ENCODE measurements at places on chromosomes 7 and 10. TPM values are rescaled to one million over a fixed set of nuclear protein-coding genes. Genes with fewer than 3 reads are reported as not detected.
A peak's percentile ranks its signal among the peaks of the same experiment; 100 is the strongest.

IL2RA gene
- total RNA-seq, result 2.3 TPM

STEAP1B gene
- total RNA-seq, result 0.43 TPM

ASZ1 gene
- total RNA-seq, result not detected

BMPER gene
- total RNA-seq, result 2.3 TPM

SEC31B gene
- 7.9 TPM for total RNA-seq

FZD1 gene
- 8.6 TPM for total RNA-seq

NOS3 gene
- total RNA-seq, result 10.0 TPM

- no peak for DNase-seq
Observed at GRCh38 chr7:114356133-114356532, 58.5 kb upstream of the FOXP2 start.

GRCh38 chr7:30396389-30396788 lies 82.2 kb downstream of the NOD1 start:
- DNase-seq, result no peak

DNA sequence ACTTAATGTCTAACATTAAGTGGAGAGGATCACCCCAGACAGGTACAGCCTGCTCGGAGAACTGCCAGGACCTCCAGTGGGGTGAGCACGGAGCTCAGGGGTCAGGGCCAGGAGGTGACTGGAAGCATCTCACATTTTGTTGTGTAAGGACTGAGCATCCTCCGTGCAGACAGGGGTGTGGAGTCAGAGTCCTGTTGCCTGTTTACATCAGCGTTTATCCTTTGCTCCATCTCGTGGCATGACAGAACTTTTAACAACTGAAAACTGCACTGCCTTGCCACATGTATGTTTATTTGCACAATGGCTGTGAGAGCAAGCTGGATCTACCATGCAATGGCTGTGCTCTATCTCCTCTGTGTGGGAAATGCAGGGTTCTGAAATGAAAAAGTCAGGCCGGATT lies 175.4 kb upstream of the AKR1E2 start:
- DNase-seq, result peak; percentile 40

GRCh38 chr7:30312178-30312577 lies 27.8 kb downstream of the ZNRF2 start:
- no peak for DNase-seq

DNA sequence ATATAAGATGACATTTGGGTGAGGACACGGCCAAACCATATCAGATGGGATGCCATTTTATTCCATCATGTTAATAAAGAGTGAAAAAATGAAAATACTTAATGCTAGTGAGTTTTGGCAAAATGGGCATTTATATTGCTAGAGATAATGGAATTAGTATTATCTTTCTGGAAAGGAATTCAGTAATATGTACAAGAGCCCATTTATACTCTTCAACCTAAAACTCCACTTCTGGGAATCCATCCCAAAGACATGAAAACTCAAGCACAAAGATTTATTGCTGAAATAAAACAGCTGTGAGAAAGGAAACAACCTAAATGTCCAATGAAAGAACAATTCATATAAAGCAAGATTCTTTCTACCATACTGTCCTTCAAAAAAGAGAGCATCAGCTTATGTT lies 96.0 kb upstream of the TMEM168 start:
- DNase-seq, result no peak

- DNase-seq, result peak; percentile 77
Observed at GRCh38 chr10:79404231-79404609, 41.2 kb downstream of the ZCCHC24 start.

DNA sequence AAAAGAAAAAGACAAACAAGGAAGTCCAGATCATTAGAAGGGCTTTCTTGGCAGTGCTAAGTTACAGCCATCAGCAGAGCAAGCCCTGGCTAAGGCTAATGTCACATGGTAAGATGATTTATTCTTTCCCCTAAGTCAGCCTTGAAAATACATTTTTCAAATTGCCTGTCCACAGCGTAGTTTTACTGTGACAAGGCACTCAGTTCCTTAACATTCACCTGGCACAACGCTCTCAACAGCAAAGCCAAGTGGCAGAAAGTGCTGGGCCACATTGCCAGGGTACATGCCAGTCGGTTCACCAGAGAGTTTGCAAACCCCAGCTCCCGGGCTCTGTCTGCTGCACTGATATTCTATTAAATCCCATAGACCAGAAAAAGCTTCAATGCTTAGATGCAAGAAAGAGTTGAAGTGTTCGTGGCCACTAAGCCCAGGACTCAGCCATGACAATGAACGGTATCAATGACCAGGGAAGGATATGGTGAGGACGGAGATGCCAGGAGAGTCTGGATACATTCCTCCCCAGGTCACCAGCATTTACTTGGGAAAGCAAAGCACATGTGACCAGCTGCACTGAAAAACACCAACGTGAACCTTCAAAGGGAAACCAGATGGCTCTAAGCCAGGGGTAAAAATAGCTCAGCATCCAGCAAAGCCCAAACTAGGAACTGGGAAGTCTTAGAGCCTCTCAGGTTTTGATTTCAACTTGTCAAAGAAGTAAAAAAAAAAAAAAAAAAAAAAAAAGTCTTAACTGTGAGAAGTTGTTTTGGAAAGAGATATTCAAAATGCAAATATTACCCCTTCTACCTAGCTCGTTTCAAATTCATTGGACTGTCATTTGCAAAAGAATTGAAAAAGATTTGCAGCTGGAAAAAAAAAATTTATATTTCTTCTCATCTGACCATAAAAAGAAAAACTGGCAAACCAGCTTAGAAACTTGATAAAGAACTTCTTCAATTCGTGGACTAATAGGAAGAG lies 23.9 kb upstream of the MPP7 start:
- peak; percentile 47 for DNase-seq

DNA sequence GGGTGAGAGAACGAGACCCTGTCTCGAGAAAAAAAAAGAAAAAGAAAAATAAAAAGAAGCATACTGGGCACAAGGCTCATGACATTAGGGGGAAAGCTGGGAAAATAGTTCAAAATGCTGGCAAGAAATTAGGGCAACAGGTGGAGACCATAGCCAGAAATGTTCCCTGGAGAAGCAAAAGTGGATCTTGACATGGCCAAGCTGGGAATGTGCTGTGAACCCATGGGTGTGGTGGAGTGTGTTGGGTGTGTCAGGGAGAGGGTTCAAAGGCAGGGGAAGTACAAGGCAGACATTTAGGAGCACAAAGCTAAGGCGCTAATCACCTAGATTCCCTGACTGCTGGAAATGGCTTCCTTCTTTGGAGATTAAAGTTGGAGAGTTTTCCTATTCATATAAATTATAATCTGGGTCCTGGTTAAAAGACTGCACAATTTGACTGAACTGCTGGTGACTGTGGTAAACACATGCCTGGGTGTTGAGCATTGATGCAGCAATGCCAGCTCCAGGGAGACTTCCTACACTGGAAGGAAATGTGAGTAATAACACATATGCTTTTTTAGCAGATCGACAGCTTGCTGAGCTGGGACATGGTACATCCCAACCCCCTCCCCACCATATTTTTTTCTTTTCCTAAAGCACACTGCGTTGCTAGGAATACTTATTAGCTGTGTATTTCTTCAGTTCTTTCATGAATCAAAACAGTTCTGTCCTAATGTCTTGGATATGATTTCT lies 70.1 kb upstream of the ARHGAP21 start:
- DNase-seq, result no peak

DNA sequence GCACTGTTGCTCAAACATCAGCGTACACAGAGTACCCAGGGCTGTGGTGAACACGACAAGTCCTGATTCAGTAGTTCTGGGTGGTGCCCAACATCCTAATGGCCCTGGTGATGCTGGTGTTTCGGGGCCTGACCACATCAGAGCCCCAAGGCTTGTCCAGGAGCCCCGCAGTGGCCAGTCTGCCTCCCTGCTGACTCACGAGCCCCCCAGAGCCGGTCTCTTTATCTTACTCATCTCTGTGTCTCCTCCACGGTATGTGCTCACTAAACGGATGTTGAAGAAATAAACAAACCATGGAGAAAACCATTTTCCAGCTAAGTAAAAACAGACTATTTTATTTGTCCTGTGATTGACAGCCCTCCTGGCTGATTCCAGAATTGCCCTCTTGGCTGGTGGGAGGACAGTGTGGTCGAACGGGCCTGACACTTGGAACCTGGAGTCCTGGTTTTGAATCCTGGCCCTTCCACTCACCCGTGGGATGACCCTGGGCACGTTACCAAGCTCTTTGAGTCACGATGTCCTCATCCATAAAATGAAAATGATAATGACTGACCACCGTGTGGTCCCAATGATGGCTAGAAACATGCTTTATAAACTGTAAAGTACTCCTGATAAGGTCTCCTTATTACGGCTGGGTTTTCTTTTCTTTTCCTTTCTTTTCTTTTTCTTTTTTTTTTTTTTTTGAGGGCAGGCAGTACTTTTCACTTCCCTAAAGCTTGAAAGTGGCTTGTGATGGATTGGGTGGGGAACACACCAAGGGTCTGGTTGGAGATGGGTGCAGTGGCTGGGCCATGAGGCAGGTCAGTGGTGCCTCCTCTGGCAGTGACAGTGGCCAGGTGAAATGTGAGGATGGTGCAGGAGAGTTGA lies 5.7 kb downstream of the HIP1 start:
- no peak for DNase-seq

DNA sequence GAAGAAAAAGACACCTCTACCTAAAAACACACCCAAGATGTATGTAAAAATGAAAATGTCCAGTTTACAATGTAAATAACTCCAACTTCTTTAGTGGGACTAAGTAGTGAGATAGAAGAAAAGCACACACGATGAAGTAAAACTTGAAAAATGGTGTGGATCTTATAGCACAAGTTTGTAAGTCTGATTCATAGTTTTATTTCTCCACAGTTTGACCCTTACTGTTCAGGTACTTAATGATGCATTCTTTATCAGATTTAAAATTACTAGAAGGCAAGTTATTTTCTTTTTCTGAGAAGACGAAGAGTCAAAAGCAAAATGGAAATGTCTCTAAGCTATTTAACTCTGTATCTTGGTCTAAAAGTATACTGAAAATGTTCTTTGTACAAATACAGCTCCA lies 6.1 kb downstream of the NAMPT start:
- no peak for DNase-seq

GRCh38 chr7:120400806-120401455 lies 128.0 kb downstream of the KCND2 start:
- DNase-seq, result no peak

DNA sequence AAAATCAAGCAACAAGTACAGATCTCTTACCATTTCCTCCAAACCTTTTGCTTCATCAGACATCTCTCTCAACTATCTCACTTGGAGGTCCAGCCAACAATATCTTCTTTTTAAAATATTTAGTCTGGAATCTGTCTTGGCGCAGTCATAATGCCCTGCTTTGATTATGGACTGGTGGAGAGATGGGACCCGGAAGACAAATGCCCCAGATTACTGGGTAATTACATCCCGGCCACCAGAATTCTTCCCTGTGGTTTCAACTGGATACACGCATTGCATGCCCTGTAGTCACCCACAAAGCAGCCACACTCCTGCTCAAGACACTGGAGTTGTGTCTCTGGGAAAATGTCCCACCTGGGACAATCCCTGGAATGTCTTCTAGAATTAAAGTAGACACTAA lies 65.5 kb downstream of the BPGM start:
- DNase-seq, result no peak

DNA sequence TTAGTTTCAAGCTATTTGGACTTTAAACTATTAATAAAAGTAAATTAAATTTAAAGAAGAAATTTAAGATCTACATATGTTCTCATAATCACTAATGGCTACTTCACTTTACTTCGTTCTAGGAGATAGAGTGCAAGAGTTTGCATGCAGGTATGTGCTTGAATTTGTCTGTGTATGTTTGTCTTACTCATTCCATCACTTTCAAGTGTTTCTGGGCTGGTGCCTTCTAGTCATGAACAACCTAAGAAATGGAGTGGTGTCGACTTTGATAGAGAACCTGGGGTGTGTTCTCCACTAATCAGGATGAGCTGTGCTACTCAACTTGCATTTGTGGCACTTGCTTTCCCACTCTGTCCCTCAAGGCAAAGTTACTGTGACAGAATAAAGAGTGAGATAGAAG lies 169.9 kb downstream of the KCND2 start:
- no peak for DNase-seq

- no peak for DNase-seq
Observed at GRCh38 chr7:112708236-112708635, 82.0 kb downstream of the TMEM168 start.

DNA sequence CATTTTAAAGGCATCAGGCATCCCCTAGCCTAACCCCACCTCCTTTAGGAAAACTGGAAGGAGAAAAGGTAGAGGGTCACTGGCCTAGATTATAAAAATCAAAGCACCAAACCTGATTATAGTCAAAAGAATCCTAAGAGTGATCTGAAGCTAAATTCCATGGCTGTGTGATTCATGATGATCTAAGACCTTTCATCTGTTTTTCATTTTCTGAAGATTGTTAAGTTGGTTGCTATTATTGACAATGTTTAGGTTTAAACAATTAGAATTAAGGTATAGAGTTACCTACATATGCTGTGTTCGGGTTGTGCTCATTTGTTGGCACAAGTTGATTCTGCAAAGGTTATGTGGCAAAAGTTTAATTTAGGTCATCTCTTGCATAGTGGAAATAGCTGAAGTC lies 148.7 kb downstream of the BICC1 start:
- DNase-seq, result no peak

DNA sequence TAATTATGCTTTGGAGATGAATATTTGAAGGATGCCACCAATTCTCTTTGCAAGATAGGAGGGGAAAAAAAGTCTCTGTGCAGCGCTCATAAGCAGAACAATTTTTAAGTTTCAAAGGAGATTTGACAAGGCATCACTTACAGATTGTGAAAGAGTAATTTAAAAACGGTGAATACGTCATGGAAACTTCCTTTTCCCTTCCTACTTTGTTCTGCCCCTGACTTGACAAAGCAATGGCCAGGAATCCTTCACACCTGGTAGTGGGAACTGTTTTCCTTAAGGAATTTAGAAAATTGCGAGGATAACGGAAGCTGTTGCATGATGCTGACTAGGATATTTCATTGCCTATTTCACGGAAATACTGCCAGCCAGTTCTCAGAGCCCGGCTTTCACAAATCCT lies 16.7 kb downstream of the FAM107B start:
- DNase-seq, result no peak

DNA sequence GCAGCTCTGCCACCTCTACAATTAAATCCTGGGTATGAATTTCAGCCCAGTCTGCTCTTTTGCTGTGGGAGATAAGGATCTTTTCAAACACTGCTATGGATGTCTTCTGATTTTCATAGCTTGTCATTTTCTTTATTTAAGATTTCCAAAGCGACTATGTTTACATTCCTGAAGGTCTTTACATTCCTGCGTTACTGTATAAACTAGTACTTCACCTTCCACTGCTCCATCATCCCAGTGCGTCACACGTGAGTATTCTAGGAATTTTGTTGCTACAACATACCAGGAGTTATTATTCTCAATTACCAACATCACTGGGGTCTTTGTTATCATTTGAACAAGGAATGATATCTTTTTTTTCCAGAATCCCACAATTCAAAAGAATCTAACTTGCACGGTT lies 944.7 kb downstream of the SORCS3 start:
- no peak for DNase-seq

- DNase-seq, result no peak
Observed at GRCh38 chr10:23070913-23071218, 24.5 kb upstream of the MSRB2 start.

DNA sequence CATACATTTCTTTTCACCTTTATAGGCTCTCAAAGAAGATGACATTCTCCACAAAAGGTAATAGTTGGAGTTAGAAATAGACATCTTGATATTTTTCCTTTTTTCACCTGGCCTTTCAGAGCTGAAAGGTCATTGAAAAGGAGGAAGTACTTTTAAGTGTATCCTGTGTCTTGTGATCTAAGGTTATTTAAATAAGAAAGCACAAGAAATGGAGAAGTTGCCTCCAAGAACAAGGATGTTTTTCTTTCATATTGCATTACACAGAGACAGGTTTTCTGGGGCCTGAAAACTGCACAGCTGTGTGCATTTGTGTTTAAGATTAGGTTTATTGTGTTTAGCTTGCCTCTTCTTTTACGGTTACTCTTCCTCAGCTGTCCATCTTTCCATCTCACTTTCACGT lies 103.4 kb upstream of the SEMA3D start:
- no peak for DNase-seq

All from Right ventricle myocardium superior (tissue), 1 donor.